ENCODE measurements at places on chromosomes 16 and 17.

GRCh38 chr16:86512301-86512859 is 2.1 kb downstream of the FOXF1 start:
- no peak for DNase-seq

DNA sequence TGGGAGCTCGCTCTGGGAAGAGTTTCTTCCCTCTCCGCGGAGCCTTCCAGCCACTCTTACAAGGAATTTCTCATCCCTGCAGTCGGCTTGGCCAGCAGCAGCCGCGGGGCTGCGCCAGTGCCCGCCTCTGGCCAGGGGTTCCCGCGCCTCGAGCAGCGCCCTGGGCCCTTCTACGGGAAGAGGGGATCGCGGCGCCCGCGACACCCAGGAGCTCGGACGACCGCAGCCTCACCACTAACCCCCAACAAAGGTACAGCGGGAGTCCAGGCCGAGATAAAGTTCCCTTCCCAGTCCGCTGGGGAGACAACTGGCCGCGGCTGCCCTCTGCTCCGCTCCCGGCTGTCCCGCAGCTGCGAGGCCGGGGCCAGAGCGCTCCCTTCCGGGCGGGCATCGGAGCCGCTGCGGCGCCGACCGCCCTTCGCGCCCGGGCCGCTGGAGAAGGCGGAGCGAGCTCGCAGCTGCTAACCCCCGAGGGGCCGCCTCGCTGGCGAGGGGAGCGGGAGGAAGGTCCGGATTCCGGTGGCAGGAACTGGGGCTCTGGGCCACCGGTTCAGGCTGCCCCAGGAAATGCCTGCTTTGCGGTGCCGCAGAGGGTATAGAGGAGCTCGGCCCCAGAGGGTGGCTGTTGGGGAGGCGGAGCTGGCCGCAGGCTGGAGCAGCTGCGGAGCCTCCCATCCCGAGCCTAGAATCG is 3.6 kb upstream of the HS3ST3B1 start:
- no peak for DNase-seq

GRCh38 chr17:54906683-54907082 is 6.0 kb downstream of the TOM1L1 start:
- DNase-seq, result no peak

- no peak for DNase-seq
Measured at GRCh38 chr16:79469999-79470398, 130.5 kb downstream of the MAF start.

- DNase-seq, result no peak
Measured at GRCh38 chr16:51150888-51151320, at the start of gene SALL1. Gene SALL1 (minus strand): TSS chr16:51151270. CDS start chr16:51151241, 29 bp downstream.

DNA sequence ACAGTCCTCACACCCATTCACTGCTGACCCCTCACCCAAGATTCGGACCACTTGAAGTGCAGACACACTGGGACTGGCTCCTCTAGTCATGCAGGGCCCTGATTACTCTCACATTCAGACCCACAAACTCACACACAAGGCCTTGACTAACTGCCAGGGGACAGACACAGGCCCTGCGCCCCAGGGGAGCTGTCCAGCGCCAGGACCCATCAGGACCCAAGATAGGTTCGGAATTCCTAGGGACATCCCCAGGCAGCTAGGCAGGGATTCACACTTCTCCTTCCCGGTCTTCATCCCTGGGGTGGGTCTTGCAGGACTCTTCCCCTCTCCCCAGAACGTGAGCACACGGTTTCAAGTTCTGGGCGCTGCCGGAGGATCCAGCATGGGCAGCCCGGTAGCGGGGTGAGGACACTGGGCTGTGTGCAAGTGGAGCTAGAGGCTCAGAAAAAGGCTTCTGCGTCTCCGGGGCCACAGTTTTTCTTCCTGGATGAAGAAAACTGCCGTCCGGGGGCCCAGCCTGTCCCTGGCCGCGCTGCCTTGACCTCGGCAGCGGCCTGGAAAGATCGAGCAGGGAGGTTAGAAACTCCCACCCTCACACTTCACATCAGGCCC is 1.6 kb downstream of the SEZ6 start:
- no peak for DNase-seq

Measured in stimulated activated CD4-positive, alpha-beta T cell treated with anti-CD3 and anti-CD28 coated beads, Interleukin-12 subunit alpha, Interleukin-12 subunit beta, amount 100 ng/mL, for 24 hours (primary cell).